ENCODE measurements at places on chromosomes 13 and 19.

DNA sequence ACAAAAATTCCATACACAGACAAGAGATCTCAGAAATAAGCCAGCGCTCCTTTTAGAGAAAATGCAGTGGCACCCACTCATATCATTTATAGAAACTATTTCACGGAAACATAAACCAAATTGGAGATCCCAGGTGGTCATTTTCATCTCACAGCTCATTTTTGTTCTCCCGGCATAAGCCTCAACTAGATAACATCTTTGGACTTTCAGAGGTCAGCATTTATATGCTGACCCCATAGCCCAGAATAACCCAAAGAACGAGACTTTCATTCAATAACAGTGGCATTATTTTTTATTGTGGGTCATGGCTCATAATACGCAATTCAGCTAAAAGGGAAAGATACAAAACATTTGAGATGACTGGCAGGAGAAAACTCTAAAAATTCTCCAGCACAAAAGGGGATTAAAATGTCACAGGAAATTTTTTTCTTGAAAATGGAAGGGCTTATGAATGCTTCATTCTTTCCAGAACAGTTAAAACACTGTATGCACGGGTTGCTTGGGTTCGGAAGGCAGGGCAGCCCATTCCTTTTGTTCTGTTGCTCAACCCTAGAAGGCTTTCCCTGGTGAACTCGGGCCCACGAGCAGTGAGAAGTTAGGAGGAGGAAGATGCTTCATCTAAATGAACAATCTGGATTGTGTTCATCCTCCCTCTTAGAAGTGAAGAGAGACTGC, 24.0 kb downstream of the STARD13 start:
- DNase-seq, result no peak

GRCh38 chr13:53601113-53601512, 572.5 kb downstream of the OLFM4 start:
- no peak for DNase-seq

GRCh38 chr13:32281096-32281495, 34.1 kb downstream of the ZAR1L start:
- no peak for DNase-seq

DNA sequence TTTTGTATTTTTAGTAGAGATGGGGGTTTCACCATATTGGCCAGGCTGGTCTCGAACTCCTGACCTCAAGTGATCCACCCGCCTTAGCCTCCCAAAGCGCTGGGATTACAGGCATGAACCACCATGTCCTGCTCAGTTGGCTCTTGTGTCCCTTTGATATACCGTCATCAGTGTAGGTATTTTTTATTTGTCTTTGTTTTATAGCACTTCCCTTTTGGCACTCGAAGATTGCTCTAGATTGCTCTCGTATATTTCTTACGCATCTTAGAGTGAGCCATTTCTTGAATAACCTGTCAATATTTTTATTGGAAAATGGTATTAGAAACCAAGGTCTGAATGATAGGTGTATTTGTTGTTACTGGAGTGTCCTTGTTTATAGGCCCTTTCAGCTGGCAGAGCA, 9.4 kb downstream of the SETDB2 start:
- no peak for DNase-seq

- DNase-seq, result no peak
Observed at GRCh38 chr19:47280183-47280797, 5.6 kb downstream of the INAFM1 start.

All from substantia nigra (tissue), 51 donors.